ENCODE measurements at places on chromosomes 13 and 19.

- DNase-seq, result no peak
These were observed 114.0 kb downstream of the COL4A2 start for GRCh38 chr13:110421061-110421460.

DNA sequence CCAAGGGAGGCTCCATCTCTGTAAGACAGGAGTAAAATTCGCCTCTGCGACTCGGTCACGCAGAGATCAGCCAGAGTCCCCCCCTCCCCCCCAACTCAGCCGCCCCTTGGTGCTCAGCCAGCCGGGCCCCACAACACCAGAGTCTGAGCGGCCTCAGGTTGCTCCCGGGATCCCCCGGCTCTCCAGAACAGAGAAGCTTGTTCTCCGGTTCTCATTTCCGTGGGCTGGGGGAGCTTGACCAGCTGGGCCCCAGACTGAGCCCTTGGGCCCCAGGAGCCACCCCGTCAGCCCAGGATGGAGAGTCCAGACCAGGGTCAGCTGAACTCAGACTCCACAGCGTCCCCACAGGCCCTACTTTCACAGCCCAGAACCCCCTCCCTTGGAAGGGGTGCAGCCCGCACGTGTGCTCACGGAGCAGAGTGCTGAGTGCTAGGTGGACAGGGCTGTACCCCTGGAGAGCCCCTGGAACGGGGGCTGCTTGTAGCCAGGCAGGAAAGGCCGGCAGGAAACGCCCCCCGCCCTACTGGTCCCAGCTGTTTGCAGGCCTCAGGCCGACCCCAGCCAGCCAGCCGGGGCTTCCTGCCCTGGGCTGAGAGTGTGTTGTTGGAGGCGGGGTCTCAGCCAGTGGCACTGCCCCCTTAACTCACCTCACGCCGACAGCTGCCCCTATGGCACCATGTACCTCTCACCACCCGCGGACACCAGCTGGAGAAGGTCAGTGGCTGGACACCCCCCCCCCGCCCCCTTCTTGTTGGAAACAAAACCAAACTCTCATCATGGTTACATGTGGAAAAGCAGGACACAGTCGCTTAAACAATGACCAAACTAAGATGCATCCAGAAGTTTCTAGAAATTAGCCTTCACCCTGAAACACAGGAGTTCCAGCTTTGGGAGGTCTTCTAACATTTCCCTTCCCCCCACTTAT, 44.4 kb downstream of the COMP start:
- no peak for DNase-seq

DNA sequence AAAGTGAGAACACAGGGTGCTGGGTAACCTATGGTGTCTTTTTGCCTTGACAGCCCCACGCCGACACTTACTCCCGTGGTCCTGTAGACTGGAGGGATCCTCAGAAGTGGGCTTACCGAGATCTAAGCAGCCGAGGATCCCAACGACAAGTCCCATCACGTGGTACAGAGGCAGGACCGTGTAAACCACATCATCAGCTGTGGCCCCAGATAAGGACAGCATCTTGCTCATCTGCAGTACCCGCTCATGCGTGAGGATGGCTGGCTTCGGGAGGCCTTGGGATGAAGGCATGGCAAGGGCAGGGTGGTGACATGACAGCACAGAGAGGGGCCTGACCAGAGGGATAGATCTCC, 2.1 kb downstream of the SLC27A5 start:
- no peak for DNase-seq

- no peak for DNase-seq
These were observed 10.3 kb upstream of the ZBTB7A start for GRCh38 chr19:4077007-4077374.

DNA sequence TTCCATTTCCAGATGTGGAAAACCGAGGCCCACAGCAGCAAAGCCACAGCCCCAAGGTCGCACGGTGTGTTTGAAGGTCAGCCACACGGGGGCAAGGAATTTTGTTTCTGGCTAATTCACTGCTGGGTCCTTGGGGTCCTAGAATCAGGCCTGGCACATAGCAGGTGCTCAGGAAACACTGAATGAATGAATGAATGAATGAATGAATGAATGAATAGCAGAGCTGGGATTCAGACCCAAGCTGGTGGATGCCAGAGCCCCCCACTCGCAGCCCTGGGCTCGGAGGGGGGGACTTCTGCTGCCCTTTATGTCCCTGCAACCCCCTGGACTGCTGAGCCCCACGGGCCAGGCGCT, 37.0 kb downstream of the ZNRF4 start:
- no peak for DNase-seq

DNA sequence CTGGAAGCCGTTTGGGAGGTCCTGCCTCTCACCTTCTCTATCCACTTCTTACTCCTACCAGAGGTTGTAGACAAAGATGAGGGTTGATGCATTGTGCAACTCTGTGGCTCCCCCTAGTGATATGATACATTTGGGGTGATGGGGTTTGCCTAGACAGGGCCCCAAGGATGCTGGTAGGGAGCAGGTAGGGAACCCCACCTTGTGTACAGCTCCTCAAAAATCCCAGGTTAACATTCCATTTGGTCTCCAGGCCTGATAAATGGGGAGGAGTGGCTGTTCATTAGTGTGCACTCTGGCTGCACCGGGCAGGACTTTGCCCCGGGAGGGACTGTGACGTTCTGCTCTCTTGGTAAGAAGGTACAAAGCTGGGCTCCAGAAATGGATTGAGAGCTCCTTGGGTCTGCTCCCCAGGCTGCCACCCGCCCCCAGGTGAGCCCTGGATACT, 19.2 kb downstream of the SIGLEC8 start:
- DNase-seq, result peak; percentile 54

GRCh38 chr13:103973740-103974139, 907.5 kb upstream of the SLC10A2 start:
- DNase-seq, result no peak

DNA sequence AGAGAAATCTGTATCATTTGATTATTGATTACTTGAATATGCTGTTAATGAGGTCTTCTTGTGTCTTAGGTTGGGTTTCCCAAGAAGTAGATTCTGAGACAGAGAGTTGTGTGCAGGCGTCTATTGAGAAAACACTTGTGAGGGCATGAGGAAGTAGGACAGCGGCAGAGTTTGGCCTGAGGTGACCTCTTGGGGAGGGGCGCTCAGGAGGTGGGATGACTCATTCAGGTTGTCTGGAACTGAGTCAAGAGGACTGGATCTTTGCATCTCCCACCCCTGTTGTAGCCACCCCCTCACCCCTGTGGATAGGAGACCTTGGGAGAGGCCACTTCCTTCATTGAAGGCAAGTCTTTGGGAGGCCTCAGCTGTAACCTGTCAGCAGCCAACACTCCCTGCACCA, 35.2 kb upstream of the WDFY2 start:
- no peak for DNase-seq

All from stimulated activated CD4-positive, alpha-beta T cell treated with anti-CD3 and anti-CD28 coated beads, Interleukin-12 subunit alpha, Interleukin-12 subunit beta, amount 100 ng/mL, for 48 hours (primary cell).